ENCODE measurements at places on chromosomes 12 and 14.
A peak's percentile ranks its signal among the peaks of the same experiment; 100 is the strongest.

DNA sequence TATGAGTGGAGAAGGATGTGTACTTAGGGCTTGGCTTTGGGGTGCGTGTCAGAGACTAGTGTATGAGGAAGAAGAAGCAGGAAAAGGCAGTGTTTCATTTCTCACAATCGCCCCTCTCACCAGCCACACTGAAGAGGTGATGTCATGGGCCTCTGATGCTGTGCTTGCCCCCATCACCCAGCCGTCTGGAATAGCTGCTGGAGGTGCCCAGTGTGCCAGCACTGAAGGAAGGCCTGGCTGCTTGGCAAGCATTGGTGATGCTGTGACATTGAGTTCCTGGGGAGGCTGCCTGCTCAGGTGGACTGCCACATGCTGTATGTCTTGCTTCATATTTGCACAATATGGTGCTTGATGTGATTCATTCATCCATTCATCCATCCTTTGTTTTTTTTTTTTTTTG is 56.2 kb downstream of the CRADD start:
- DNase-seq = no peak

- DNase-seq = no peak
These were observed 11.3 kb downstream of the KMT5A start for GRCh38 chr12:123395236-123395635.

GRCh38 chr12:39352471-39353017 is 90.4 kb downstream of the KIF21A start:
- no peak for DNase-seq

DNA sequence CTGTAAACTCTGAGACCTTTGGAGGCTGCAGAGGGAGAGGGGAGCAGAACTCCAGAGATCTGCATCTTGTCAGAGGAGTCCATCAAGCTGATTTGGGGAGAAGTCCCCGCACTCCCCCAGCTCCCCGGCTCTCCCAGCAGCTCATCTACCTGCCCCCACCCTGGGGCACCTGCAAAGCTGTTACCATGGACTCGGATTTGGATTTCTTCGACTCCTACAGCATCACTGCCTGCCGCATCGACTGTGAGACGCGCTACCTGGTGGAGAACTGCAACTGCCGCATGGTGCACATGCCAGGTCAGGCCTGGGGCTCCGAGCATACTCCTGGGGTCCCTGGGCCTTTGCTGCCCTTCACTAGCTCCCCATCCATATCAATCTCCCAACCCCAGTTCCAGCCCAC is 6.9 kb upstream of the SMARCD1 start:
- no peak for DNase-seq

DNA sequence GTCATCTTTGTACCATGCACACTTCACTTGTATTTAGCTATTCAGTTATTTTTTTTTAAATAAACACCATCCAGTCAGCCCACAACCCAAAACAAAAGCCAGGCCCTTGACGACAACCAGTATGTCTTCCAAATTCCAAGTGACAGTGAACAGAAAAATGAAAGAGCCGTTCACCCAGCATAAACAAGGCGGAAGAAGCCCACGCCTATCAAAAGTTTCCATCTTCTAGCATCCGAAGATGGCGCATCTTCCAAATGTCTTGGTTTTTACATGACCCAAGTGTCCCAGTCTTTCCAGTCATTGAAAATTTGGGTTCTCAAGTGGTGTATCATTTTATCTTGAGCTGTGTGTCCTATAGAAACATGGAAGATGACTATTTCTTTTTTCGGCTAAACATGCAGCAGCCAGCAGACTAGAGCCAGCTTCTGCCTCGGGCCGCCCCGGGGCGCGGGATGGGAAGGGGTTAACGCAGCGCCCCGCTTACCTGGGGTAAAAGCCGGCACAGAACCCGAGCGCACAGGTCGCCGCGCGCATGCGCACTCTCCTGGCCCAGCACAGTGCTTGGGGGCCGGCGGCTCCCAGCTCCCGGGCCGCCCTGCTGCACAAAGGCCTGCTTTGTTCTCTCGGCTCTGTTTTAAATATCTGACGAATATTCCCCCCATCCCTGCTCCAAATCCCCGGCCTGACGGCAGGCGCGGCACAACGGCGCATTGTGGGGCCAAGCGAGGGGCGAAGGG is 164.8 kb downstream of the ZFP36L1 start:
- no peak for DNase-seq

DNA sequence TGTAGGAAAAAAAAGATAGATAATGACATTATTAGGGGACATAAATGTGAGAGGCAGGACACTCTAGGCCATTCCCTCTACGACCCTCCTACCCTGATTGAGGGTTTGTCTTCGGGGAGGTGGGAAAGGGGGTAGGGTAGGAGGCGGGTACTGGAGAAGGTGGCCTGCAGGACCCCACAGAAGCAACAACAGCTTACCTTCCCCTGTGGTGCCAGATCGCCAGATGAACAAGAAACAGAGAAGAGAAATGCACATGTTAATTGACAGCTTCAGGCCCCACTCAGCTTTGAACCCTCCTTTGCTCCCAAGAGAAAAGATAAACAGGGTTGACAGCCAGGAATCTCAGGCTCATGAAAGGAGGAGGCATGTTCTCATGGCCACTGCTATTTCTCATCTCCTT is 4.8 kb downstream of the PHB2 start:
- no peak for DNase-seq

DNA sequence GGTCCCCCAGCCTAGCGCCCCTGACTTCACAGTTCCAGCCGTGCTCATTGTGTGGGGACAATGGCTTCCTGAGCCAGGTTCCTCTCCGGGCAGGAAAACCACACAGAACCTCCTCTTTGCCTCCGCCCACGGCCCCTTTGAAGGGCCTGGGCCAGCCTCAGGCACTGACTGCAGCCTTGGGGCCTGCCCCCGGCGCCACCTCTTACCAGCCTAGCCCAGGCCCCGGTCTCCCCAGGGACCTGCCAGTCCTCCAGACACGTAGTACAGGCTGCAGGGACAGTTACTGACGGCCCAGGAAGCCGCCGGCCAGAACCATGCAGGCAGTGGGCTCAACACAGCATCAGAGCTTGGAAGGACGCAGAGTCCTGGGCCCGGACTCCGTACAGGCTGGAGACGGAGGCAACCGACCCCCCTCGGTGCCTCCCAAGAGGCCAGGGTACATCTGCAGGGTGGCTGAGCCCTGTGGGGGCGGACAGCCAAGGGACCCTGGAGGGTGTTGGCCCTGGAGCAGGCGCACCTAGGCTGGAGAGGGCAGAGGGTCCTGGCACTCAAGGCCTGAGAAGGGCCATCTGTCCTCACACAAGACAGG is 20.9 kb upstream of the NUDT14 start:
- no peak for DNase-seq

DNA sequence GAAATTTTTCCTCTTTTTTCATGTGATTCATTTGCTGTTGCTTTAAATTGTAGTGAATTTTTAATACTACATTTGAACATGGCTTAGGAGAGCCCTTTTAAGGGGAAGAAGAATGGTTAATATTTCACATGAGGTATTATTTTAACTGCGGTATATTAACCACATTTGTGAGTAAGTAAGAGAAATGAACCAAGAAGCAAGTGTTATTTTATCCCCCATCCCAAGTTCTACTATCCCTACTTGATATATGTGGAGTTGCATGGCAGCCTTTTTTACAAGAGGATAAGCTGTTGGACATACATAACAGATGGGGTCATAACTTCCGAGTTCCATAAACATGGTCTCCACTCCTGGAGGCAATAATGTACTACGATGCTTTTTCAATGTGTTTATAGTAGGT is 623.3 kb downstream of the LRFN5 start:
- no peak for DNase-seq

DNA sequence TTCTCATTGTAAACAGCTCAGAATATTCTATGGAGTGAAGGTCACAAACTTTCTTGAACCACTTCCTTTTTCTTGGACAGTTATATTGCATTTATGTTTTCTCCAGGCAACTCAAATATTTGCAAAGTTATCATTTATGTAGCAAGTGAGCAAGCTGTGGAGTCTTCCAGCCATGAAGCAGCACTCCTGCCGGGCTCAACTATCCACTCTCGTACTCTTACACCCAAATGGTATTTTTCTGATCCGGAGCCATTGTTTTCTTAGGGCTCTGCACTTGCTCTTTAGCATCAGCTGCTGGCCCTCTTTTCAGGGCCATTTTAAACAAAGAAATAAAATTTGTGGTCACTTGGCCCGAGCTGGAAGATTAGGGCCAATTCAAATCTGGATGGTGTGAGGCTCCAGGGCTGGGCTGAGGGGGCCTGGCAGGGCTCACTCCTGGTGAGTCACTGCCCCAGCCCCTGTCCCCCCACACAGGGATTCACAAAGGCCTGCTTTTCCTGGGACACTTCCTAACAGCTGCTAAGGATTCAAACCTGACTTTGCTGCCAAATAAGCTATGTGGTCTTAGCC is 19.7 kb downstream of the SYNE3 start:
- DNase-seq = no peak

DNA sequence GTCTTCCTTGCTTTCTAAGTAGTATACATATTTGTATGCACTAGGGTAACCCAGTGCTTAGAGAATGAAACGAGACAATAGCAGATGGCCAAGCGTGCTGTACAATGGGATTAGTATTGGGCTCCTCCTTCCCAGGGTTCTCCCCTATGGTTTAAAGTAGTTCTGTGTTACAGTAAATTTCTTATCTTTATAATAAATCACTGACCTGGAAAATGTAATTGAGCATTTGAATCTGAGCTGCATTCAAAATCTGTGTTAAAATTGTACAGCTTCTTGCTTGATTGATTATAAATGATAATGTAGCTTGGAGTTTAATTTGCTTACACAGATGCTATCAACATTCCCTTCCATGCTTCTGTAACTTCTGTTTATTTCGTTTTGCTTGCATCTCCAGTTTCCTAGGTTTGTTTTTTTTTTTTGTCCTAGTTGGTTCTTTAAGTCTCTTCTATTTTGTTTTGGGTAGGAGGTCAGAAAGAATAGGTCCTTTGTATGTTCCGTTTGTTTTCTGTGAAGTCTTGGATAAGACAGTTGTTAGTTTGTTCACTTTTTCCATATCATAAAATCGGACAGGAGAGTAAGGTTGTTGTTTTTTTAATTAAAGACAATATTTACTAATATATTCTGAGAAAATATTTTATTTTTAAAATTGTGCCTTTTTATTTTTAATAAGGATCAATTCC is 171.2 kb downstream of the ERC1 start:
- DNase-seq = no peak

DNA sequence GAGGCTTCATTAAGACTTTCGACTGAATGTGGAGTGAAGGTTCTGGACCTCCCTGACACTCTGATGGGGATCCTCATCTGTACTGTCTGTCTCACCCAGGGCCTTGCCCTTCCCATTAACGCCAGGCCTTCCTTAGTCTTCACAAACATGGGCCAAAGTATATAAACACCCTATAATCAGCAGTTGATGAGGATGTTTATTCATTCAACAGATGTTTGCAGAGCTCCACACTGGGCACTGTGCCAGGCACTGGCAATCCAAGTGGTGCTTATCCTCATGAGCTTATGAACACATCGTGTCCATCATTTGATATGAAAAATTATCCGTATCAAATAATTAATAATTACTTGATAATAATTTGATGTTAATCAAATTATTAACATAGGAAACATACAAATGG is 454.4 kb downstream of the FUT8 start:
- DNase-seq = peak; percentile 83

GRCh38 chr12:52525661-52526499 is 5.7 kb upstream of the KRT5 start:
- no peak for DNase-seq

GRCh38 chr12:7557227-7557626 is 53.6 kb upstream of the CD163 start:
- DNase-seq = no peak

GRCh38 chr14:72663076-72663487 is 230.8 kb downstream of the DPF3 start:
- no peak for DNase-seq

DNA sequence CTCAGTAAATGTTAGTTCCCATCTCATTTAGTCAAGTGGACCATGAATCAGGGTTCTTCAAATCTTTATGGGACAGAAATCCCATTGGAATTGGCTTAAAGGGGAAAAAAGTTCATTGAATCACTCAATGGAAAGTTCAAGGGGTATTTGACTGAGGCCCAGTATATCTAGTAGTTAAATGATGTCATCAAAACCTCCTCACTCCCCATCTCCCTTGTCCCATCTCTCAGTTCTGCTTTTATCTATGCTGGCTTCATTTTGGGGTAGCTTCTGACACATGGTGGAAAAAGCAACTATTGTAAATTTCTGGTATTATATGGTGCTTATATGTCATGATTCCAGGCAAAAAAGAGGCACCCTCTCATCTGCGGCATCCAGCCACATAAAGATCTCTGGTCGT is 51.9 kb downstream of the DAAM1 start:
- no peak for DNase-seq

- DNase-seq = no peak
These were observed 151.6 kb downstream of the CALM1 start for GRCh38 chr14:90548455-90548854.

DNA sequence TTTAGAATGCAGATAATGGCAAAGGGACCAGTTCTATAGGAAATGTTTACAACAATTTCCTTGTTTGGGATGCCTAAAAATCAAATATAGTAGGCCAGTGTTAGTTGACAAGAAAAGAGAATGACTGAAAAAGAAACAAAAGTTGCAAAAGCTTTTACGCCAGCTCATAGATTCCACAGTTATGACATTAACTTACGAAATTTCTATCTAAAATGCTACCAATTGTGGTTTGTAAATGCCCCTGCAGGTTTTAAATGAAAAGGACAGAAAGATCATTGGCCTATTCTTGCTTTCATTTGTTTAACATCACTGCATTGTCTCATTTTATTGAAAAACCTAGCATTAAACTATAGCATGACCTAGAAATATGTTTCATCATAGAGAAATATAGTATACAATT is 345.8 kb downstream of the CCDC91 start:
- no peak for DNase-seq

DNA sequence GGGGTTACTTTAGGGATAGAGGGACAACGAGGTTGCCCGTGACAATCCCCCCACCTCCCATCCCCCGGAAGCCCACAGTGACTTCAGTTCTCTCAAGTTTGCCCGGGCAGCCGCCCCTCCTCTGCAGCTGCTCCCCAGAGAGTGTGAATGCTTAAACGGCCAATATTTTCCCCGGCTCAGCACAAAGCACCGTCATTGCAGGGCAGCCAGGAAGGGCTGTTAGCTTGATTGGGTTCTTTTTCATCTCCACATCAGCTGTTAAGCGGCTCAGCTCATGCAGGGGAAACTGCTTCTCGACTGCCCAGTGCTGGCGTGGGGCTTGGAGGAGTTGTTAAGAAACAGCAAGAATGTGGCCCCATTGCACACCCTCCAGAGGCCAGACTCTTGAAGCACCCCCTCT is 120.5 kb upstream of the NCOR2 start:
- peak; percentile 24 for DNase-seq

DNA sequence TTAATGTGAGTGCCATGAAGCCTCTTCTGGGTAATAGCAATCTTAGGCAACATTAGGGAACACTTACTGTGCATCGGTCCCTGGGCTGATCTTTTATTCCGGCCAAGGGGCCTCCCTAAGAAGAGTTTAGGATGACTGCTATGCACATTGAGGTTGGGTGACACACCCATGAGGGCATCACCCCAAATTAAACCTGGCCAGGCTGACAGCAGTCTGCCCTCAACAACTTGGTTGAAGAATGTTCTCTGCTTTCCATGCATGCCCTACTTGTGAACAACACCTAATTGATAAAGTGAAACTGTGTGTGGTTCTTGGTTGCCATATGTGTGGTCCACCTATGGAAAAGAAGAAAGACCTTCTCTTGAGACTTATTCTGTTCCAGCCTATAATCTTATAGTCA is 1098.0 kb downstream of the BCL11B start:
- no peak for DNase-seq

GRCh38 chr14:30054201-30054600 is 126.6 kb upstream of the PRKD1 start:
- no peak for DNase-seq
